ENCODE measurements at places on chromosomes 13 and 19.

DNA sequence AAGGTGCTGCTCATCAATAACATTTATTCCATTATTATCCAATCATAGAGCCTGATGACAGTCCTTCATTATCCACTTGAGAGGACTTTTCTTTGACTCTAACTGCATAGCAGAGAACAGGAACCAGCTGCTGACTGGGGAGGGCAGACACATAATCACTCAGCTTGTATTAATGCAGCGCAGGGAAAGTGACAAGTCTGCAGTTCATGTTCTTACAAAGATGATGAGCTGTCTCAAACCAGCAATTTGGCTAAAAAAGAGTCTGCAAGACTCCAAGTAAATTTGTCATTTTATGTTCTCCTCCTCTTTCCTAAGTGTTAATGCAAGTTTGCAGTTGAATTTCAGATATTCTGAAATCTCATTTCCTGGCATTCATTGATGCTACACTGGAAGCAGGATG is 40.0 kb upstream of the CBY2 start:
- no peak for DNase-seq

GRCh38 chr19:7904074-7905020 is 670 bp downstream of the MAP2K7 start:
- peak; percentile 47 for DNase-seq

- DNase-seq, result no peak
These were observed 679 bp upstream of the CDADC1 start for GRCh38 chr13:49246850-49247642.

- DNase-seq, result no peak
These were observed 1.1 kb upstream of the PSMC4 start for GRCh38 chr19:39969681-39970424.

DNA sequence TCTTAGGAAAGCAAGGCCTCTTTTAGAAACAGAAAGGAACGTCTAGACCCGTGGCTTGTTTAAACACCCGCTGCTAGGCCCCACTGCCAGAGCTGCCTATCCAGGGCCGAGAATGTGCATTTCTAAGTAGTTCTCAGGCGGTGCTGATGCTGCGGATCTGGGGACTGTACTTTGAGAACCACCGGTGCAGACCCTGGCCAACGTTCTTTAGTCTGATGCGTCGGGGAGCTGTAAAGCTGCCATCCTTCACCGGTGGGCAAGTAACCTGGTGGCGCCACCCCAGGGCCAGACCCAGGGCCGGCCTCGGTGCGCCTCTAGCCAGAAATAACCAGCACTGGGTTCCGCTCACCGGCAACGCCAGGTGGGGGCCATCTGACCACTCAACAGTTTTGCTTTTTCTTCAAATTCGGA is 47.1 kb downstream of the TGDS start:
- DNase-seq, result peak; percentile 9

- no peak for DNase-seq
These were observed 20.3 kb downstream of the LNX2 start for GRCh38 chr13:27599845-27600553.

- DNase-seq, result no peak
These were observed 11.5 kb downstream of the APLP1 start for GRCh38 chr19:35879770-35880317.

DNA sequence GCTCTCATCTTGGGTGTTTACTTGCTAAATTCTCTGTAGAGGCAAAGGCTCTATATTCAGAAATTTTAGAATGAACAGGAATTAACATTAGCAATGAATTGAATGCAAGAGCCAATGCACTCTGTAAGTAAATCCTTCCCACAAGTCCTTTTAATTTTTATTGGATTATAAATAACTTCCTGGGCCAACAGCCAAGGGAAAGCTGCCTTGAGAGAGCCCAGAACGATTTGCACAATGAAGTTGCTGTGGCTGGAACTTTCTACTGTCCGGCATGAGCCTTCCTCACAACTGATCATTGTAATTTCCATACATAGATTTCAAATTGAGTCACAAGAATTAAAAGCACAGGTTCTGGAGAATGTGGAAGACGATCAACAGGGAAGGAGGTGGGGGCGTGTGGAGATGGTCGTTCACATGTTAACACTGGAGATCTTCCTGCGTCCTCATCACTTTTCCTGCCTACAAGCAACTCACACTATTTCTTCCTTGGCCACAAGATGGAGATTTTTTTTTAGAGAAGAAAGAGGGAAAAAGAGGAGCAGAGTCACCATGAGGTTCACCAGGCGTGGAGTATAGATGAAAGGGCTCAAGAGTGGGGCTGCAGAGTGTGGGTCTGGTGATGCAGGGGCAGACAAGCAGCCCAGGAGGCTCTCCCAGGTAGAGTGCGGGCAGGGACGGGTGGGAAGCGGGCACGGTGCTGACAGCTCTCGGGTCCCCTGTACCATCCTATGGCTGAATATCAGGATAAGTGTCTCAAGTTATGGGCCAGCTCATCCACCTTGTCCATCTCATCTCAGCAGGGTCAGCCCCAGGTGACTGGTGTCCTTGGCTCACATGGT is 110.7 kb downstream of the SOX1 start:
- no peak for DNase-seq

DNA sequence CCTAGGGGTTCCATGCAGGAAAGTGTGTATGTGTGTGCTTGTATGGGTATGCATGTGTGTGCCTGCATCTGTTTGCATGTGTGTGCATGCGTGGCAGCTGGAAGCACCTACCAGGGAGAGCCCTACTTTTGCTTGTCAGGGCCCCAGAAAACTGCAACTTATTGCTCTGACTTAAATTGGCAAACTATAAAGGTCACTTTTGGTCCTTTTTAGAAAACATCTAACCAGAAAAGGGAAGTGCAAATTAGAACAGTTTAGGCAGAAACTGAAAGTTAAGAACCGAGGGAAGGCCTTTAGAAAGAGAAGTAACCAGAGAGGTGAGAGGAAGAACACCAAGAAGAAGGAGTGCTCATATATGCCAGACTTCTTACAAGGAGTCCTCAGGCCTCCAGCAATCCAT is 32.5 kb downstream of the DLEU7 start:
- peak; percentile 25 for DNase-seq

DNA sequence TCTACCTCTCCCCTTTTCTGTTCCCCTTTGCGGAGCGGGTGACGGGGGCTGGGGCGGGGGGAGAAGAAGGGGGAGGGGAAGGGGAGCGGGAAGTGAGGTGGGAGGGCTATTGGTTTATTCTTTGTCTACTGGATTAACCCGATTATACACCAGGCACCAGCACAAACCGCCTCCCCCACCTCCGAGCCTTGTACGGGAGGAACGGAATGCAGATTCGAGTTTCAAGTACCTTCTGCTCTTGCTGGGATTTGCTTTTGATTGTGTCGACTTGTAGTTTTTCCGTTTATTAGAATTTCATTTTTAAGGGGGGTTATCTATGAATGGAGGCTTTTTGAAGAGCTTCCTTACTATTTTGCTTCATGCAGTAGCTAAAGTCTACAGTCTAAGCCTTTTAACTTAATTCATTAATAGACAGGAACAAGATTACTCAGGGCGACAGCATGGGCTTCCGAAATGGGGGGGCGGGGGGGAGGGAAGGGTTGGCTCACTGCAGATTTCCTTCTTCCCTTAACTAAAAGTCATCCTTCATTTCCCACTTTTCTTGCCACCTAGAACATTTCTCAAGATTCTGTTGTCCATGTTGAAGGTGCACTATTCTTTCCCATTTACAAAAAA is 937 bp upstream of the SPRY2 start:
- no peak for DNase-seq

GRCh38 chr13:30918662-30919405 is 12.8 kb downstream of the MEDAG start:
- DNase-seq, result no peak

DNA sequence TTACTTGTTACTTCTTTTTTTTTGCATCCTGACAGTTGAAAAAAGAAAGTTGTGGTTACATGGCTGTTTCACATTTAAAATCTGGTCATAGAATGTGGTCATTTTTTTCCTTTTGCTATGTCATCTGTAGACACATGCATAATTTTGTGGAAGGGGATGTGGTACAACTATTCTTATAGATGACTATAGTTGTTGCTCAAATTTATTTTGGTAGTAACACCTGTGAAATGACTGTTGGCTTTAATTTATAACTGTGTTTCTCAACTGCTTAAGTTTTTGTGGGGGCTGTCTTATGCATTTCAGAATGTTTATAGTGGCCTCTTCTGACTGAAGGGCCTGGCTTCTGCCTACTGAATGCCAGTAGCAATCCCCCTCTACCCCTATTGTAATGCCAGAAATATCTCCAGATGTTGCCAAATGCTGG is 130.5 kb downstream of the PAN3 start:
- peak; percentile 56 for DNase-seq

DNA sequence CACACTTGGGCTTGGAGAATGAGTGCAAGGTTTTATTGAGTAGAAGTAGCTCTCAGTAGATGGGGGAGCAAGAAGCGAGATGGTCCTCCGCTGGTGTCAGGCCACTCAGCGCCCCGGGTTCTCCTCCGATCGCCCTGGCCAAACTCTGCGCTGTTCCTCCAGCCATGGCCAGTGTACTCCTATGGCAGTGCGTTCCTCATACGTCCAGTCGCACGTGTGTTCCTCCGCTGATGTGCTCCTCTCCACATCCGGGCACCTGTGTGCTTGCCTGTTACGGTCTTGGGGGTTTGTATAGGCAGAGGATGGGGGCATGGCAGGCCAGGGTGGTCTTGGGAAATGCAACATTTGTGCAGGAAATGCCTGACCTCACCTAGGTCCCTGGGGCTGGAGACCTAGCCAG is 1899.4 kb downstream of the PCDH9 start:
- no peak for DNase-seq

- no peak for DNase-seq
These were observed 19.5 kb downstream of the MAN2B1 start for GRCh38 chr19:12647047-12647446.

- DNase-seq, result no peak
These were observed 40.4 kb upstream of the C13orf42 start for GRCh38 chr13:51151463-51151862.

GRCh38 chr13:28056426-28056825 is 44.0 kb downstream of the FLT3 start:
- no peak for DNase-seq

DNA sequence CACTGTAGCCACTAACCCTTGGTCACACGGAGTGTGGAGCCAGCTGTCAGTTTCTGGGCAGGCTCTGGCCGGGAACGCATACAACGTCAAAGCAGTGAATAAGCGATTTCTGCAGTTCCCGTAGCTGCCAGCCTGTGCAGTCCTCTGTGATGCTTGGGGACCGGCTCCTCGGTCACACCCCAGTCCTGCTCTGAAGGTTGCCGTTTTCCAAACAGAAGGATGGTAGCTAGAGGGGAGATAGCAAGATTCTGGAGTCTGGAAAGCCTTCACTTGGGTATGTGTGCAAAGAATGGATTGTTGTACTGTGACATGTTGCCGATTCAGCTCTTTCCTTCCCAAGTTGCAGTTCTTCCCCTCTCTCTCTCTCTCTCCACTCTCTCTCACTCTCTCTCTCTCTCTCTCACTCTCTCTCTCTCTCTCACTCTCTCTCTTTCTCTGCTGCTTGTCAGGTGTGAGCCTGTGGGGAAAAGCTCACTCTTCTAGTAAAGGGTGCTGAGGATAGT is 38.7 kb upstream of the C1QTNF9 start:
- DNase-seq, result peak; percentile 35

- peak; percentile 48 for DNase-seq
These were observed 73.8 kb downstream of the MAP4K1 start for GRCh38 chr19:38543807-38544568.

DNA sequence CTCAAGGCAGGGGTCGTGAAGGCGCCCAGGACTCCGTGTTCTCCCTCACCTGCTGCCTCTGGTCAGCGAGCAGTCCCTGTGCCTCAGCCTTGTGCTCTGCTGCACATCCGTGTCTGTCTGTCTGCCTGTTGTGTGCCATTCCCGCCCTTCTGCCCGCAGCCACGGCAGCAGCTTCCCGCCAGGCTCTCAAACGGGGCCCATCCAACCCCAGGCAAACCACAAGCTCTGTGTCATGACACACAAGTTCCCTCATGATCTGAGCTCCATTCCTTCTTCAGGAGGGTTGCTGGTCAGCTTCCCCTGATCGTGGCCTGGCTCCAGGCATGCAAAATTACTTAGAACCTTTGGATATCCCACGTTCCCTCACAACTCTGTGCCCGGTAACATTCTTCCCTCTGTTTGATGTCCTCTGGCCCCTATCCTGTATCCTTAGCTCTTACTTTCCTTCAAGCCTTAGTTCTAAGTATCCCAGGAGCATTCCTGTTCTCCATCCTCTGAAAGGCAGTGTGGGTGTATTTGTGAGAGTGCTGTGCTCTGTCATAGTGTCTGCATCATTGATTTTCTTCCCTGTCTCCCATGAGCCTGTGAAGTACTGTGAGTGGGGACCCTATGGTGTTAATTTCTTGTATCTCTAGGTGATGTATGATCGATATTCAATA is 3.2 kb downstream of the GPR183 start:
- no peak for DNase-seq

All from GM18507 (cell line).